ENCODE measurements at places on chromosomes 12 and 14. TPM values are rescaled to one million over a fixed set of nuclear protein-coding genes. Genes with fewer than 3 reads are reported as not detected.

The GPX2 gene
- total RNA-seq: not detected

The DHH gene
- not detected for total RNA-seq

The FAM186B gene
- total RNA-seq: not detected

The INHBE gene
- 0.69 TPM for total RNA-seq

The PPP1R1A gene
- total RNA-seq: not detected

The IGF1 gene
- total RNA-seq: not detected

The INSM2 gene
- total RNA-seq: not detected

The BMAL2 gene
- total RNA-seq: 15.2 TPM

The SERPINA4 gene
- total RNA-seq: not detected

The PAX9 gene
- total RNA-seq: not detected

The DPPA3 gene
- total RNA-seq: not detected

The GPR132 gene
- total RNA-seq: 34.2 TPM

The ALDH1L2 gene
- total RNA-seq: 4.3 TPM

The STAB2 gene
- total RNA-seq: not detected

The PRB2 gene
- total RNA-seq: not detected

The C12orf76 gene
- total RNA-seq: 14.2 TPM

The MARK3 gene
- total RNA-seq: 63.4 TPM

The SOX5 gene
- total RNA-seq: 0.70 TPM

The DEGS2 gene
- 1.1 TPM for total RNA-seq

The ZNF891 gene
- 1.1 TPM for total RNA-seq

The PLCZ1 gene
- total RNA-seq: not detected

The SLC10A1 gene
- total RNA-seq: not detected

The FOXG1 gene
- total RNA-seq: not detected

The BCL11B gene
- 49.1 TPM for total RNA-seq

The TMEM119 gene
- 0.10 TPM for total RNA-seq

The RCOR1 gene
- total RNA-seq: 14.1 TPM

The TAS2R9 gene
- not detected for total RNA-seq

The PIP4K2C gene
- 20.6 TPM for total RNA-seq

The KRT6B gene
- not detected for total RNA-seq

The RAPGEF3 gene
- total RNA-seq: 2.1 TPM

The B4GALNT1 gene
- 1.7 TPM for total RNA-seq

The SDSL gene
- not detected for total RNA-seq

The HCAR2 gene
- not detected for total RNA-seq

The CBLN3 gene
- 9.3 TPM for total RNA-seq

The PTCSC3 gene
- total RNA-seq: not detected

The AMHR2 gene
- not detected for total RNA-seq

The ACACB gene
- total RNA-seq: 11.1 TPM

The KRT71 gene
- not detected for total RNA-seq

The LUM gene
- total RNA-seq: not detected

The EXOC3L4 gene
- total RNA-seq: not detected

The TPPP2 gene
- total RNA-seq: not detected

The AVPR1A gene
- not detected for total RNA-seq

The TMEM30B gene
- 1.6 TPM for total RNA-seq

Measured in activated CD4-positive, alpha-beta memory T cell treated with anti-CD3 and anti-CD28 coated beads for 36 hours (primary cell).